ENCODE measurements at places on chromosomes 7 and 10. TPM values are rescaled to one million over a fixed set of nuclear protein-coding genes. Genes with fewer than 3 reads are reported as not detected.

SEMA4G gene
- total RNA-seq = 36.3 TPM

- no peak overlapping the region for H3K4me3 ChIP-seq
- DNase-seq = no peak
- no peaks in the 10 kb centered on the region for H3K4me1 ChIP-seq
- H3K36me3 ChIP-seq = no peaks in the 10 kb centered on the region
Measured at GRCh38 chr10:130921461-130921860, 390.1 kb downstream of the TCERG1L start.

- H3K36me3 ChIP-seq = peaks cover 42% of the 10 kb centered on the region
- no peaks in the 10 kb centered on the region for H3K27me3 ChIP-seq
- H3K4me1 ChIP-seq = peaks cover 21% of the 10 kb centered on the region
- no peak overlapping the region for H3K27ac ChIP-seq
- no peak overlapping the region for H3K4me3 ChIP-seq
Measured at GRCh38 chr10:94358480-94358879, 4.3 kb downstream of the NOC3L start.

- no peaks in the 10 kb centered on the region for H3K27me3 ChIP-seq
- peaks cover 9% of the 10 kb centered on the region for H3K4me1 ChIP-seq
- no peaks in the 10 kb centered on the region for H3K36me3 ChIP-seq
Measured at GRCh38 chr10:114179148-114179547, at the start of gene TDRD1. Gene TDRD1, plus strand, starts transcription at chr10:114179353. Its CDS starts 8,479 bp downstream, at chr10:114187832.
